CD4-positive, alpha-beta T cell (primary cell): ENCODE measurements at places on chromosomes 11 and 22. TPM values are rescaled to one million over a fixed set of nuclear protein-coding genes. Genes with fewer than 3 reads are reported as not detected.

DNA sequence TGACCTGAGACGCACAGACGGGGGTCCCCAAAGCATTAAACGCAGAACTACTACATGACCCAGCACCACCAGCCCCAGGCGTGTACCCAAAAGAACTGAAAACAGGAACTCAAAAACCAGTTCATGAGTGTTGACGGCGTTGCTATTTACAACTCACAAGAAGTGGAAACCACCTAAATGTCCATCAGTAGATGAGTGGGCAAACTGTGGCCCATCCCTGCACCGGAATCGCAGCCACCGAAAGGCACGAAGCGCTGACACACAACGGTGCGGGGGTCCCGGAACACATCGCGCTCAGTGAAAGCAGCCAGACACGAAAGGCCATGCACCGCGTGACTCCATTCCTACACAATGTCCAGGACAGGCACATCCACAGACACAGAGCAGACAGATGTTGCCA, 79.2 kb downstream of the TRMU start:
- no peak for DNase-seq

- DNase-seq: no peak
These were observed 37.4 kb downstream of the PRR5L start for GRCh38 chr11:36333468-36333867.

GRCh38 chr11:112096194-112096593, 9.5 kb downstream of the SDHD start:
- no peak for DNase-seq

DNA sequence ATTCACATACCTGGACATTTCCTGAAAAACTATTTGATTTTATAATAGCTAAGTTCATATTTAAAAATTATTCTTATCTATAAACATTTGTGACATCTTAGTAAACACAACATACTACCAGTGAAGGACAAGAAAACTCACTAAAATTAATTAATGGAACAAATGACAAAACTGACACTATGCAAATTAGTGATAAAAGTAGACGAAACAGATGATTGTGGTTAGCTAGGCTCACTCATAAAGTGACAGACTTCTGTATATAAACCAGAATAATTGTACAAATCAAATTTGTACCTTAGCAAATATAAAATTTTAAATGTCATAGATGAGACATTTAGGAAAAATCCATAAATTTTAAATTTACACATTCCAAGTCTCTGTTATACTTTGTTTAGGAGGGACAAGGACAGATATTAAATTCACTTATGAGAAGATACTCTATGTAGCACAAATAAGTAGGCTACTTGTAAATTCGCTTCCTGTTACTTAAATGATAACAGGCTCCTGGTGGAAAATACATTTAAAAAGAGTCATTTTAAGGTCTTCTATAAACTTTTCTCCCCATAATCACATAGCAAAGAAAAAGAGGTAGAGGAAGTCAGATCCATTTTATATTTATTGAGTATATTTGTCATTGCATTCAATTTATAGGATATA, 81.2 kb downstream of the KIF18A start:
- no peak for DNase-seq

GRCh38 chr22:45008751-45009605, 827 bp downstream of the PHF21B start:
- no peak for DNase-seq

- DNase-seq: no peak
These were observed 18.8 kb upstream of the INCENP start for GRCh38 chr11:62104816-62105653.

GRCh38 chr11:22668005-22668796, 1.8 kb downstream of the GAS2 start:
- no peak for DNase-seq

DNA sequence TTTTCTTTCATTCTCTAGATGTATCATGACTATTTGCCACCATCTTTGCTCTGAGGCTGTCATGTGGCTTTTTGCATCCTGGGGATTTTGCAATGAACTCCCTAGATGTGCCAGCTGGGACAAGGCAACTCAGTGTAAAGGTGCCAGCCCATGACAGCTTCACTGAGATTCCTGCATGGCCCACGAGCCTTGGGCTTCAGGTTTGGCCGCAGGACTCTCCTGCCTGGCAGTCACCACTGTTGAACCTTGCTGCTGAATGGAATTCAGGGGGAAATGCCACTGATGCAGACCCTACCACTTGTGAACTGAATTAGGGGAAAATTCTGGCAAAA, 385.2 kb downstream of the SOX6 start:
- no peak for DNase-seq

GRCh38 chr11:23856654-23857053, 640.2 kb upstream of the LUZP2 start:
- no peak for DNase-seq

GRCh38 chr11:64717268-64717578, 5.8 kb downstream of the NRXN2 start:
- DNase-seq: no peak

GRCh38 chr22:32323513-32324164, 34.0 kb upstream of the RFPL3 start:
- DNase-seq: no peak

The FGF19 gene
- total RNA-seq: not detected

The B3GAT1 gene
- 0.14 TPM for total RNA-seq
